ENCODE measurements at places on chromosomes 5 and 9.

DNA sequence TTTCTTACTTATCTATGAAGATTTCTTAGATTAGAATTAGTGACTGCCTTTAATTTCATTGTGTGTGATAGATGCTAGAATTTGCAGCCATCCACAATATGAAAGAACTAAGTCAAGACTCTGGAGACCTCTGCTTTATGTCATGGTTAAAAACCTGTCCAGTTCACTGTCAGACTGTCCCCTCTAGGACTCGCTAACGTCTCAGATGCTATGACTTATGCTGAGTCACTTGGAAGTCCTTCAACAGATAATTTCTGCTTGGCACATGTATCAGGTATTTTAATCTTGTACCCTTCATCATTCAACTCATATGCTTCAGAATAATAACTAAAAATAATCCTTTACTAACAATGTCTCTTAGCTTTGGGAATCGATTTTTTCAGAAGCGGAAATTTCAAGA is 230.5 kb upstream of the DMAC1 start:
- no peak for DNase-seq

DNA sequence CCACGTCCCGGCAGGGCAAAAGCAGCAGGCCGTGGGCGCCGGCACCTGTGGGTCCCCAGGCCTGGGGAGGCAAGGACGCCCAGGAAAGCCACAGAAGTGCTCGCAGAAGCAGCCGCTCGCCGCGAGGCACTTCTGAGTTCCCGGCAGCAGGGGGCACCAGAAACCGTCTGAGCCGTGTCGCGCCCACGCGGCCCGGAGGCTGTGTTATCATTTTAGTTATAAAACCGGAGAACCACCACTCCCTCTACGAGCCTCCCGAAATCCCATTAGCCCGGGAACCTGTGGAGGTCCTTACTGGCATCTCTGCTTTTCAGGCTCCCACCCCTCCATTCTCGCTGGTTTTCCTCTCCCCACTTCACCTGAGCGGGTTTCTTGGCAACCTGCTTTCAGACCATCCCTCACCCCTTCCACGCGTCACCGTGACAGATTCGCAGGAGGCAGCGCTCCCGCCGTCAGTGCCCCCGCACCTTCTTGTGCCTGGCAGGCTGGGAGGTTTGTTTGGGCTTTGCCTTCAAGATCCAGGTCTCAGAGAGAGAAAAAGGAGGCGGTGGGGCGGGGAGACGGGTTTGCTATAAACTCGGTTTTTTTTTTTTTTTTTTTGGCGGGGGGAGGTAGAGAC is 2.3 kb downstream of the GDNF start:
- peak; percentile 85 for DNase-seq

DNA sequence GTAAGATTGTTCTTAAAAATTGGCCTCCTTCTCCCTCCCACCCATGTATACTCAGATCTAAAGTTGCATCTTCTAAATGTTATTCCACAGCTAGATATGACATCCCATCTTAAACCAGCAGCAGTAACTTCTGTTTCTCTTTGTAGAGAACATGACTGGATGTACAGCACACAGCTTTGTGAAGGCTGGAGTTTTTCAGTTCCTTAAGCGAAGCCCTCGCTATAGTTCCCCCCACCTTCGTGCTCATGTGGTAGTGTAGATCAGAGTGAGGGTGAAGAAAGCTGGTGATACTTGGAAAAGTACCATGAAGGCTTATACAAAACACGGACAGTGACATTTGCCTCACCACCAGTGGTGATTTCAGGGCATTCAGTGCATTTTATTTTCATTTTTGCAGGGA is 137.5 kb downstream of the MAT2B start:
- no peak for DNase-seq

GRCh38 chr5:178416919-178417318 is 173.3 kb downstream of the COL23A1 start:
- DNase-seq: no peak

DNA sequence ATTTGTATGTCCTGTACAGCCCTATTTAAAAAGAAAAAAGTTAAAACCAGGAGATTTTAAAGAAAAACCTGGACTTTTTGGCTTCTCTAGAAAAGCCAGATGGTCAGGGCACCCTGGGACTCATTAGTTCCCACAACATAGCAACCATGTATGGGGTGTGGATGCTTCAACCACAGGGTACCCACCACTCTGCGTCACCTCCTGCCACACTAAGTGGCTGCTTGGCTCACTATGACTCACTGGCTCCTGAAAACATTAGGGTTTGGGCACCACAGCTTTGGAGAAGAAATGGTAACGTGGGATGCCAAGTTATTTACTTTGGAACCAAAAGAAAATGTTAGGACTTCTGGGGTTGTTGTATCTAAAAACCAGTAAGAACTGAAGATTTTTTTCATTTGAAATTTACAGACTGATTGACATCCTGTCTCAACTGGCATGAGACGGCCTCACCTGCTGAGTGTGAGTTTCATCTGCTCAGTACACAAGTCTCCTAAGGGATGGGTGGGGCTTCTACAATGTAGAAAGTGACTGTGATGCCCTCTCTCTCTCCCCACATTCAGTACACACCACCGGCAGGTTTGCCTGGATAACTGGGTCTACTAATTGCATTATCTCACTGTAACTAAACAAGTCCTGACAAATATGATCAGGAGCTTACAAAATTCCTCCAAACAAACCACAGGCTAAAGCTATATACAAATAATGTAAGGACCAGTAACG is 103.9 kb downstream of the ESM1 start:
- peak; percentile 67 for DNase-seq

DNA sequence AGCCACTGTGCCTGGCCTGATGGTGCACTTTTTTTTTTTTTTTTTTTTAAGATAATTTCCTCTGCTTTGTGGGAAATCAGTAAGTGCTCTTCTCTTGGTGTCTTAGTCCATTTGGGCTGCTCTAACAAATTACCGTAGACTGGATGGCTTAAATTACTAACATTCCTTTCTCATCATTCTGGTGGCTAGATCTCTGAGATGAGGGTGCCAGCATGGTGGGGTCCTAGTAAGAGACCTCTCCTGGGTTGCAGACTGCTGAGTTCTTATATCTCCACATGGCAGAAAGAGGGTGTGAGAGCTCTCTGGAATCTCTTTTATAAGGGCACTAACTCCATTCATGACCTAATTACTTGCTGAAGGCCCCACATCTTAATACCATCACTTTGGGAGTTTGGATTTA is 133.9 kb upstream of the ANKRD55 start:
- DNase-seq: no peak

DNA sequence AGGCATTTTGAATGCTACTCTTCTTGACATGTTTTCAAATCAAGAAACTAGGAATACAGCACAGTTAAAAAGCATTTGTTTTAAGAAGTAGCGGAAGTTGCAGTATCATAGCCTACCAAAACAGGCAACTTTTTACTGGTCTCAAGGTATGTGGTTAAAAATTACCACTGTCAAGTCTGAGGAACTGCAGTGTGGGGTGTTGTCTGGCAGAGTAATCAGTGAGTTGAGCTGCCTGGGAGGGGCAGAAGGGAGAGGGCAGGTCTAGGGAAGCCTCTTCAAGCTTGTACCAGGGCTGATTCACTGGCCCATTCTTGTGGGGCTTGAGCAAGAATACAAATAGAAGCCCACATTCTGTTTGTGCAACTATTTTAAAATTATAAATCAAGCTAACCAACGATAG is 42.4 kb upstream of the SV2C start:
- DNase-seq: no peak

GRCh38 chr5:23639326-23639725 is 131.9 kb downstream of the PRDM9 start:
- DNase-seq: no peak
